T-helper 9 cell (primary cell): ENCODE measurements at places on chromosomes 6 and 20.

DNA sequence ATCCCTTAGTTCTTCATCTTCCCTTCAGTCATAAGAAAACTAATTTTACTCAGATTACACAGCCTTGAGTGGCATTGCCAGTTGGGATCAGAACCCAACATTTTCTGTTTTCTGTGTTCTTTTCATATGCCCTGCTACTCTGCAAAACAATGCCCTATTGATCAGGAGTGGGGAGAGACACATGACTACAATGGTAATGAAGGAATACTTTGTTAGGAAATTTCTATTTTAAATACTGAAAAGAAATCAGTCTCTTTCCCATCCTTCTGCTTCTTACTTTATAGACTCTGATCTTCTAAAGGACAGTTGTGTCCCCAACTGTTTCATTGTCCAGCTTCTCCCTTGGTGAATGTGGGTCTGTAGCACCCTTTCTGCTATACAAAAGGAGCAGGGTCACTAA, 5.5 kb upstream of the PKIB start:
- DNase-seq, result no peak

GRCh38 chr20:39378776-39379175, 416.6 kb downstream of the DHX35 start:
- DNase-seq, result no peak

DNA sequence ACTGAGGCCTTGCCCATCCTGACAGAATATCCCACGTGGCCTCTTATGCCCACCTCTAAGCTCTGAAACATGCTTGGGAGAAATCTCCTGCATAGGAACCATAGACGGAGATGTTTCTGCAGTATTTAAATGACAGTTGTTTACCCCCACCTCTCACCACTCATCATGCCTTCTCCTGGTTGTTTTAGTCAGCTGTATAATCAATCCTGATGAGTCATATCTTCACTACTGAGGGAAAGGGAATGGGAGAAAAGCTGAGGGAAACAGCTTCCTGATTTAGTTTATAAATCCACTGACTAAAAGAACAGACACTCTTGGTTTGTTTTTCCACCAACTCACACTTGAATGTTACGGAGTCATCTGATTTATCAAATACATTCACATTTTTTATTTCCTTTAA, 113.2 kb upstream of the TENT5A start:
- DNase-seq, result no peak

- no peak for DNase-seq
Observed at GRCh38 chr20:63625771-63626423, 1.0 kb downstream of the GMEB2 start.

GRCh38 chr6:152130441-152130840, 323.0 kb downstream of the ESR1 start:
- no peak for DNase-seq
